MG63 (cell line): ENCODE measurements at places on chromosomes 5 and 9.

DNA sequence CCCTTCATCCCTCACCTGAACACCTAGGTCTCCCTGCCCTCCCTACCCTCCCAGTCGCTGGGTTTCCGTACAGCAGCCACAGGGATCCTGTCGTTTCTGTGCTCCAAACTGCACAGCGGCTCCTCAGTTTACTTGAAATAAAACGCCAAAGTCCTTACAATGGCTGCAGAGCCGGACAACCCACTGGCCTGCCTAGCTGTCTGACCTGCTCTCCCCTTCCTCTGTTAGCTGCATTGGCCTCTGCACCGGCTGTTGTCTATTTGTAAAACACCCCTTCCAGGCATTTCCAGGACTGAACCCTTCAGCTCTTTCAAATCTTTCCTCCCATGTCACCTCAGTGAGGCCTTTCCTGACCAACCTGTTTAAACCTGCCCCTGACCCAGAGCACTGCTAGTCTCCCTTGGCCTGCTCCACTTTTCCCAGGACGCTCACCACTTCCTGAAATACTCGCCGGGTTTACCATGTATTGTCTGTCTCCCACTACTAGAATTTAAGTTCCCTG lies 9.1 kb upstream of the MGAT1 start:
- no peak for DNase-seq

GRCh38 chr9:84323858-84324257 lies 16.7 kb downstream of the SLC28A3 start:
- DNase-seq, result no peak

DNA sequence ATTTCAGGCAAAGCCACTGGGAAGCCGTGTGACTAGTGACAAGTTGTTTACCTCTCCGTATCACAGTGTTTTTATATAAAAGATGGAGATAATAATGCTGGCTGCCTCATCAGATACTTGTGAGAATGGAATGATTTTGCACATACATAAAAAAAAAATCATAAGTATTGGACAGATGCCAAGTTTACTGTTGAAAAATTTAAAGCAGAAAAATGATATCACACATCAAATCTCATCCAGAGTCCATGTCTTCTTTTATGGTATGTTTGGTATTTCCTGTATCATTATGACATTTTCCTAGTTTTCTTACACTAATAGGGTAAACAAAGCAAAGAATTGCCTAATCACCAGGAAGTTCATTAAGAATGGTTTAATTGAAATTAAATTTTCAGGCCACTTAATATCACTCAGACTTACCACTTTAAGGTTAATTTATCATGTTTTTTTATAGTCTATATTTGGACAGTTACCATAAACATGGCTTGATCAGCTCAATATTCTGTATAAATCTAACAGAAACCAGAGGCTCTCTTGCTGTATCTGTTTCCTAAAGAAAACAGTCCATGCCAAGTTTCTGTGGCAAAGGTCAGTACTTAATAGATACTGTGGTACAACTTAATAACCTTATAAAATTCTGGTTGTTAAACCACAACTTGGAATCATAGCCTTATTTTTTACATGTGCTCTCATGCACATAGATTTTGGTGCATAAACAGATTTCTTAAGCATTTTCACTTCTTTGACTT lies 656.5 kb upstream of the RIOK2 start:
- no peak for DNase-seq

GRCh38 chr5:56606192-56606591 lies 209.2 kb upstream of the MAP3K1 start:
- DNase-seq, result no peak

DNA sequence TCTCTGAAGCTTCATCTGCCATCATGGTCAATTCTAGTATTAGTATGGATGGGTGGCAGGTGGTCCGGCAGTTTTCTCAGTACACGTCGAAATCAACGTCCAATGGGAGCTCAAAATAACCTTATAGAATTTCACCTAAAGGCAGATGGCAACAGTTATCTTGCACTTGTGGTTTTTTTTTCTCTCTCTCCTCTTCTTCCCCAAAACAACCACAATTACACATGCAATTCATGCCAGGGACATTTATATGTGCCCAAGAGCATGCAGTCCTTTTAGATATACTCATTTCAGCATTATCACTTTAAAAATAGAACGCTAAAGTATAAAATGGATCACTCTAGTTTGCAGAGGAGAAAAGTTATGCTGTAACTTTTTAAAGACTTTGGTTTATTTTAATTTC lies 1428.9 kb upstream of the WWC1 start:
- no peak for DNase-seq

- DNase-seq, result no peak
Observed at GRCh38 chr9:21852754-21853153, 50.3 kb downstream of the MTAP start.

GRCh38 chr9:5336688-5337087 lies 3.0 kb downstream of the RLN1 start:
- DNase-seq, result no peak

- DNase-seq, result no peak
Observed at GRCh38 chr5:151892393-151892792, 32.3 kb downstream of the GLRA1 start.

DNA sequence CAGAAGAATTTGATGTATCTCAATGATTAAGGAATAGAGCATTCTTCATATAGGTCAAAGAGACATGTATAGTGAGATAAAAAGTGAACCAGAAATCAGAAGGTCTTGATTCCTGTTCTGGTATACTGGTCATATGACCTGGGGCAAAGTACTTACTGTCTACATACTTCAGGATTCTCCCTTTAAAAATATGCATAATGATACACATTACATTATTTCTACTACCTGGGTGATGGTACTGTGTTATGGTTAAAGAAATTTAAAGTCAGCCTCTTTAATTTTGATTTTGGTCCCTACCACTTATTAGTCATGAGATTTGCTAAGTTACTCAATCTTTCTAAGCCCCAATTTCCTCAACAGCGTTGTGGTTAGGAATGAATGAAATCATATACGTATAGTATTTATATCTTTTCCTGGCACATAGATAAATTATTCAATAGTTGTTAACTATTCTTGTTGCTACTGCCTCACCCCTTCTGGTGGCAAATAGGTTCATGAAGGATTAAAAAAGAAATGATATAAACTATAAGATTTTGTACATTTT lies 984.1 kb downstream of the TLE4 start:
- DNase-seq, result no peak

GRCh38 chr9:96859461-96860198 lies 5.3 kb upstream of the ZNF782 start:
- DNase-seq, result peak; percentile 50

GRCh38 chr5:175711472-175712312 lies 53.8 kb downstream of the HRH2 start:
- DNase-seq, result no peak

GRCh38 chr9:114244570-114244969 lies 78.3 kb upstream of the ORM1 start:
- no peak for DNase-seq

DNA sequence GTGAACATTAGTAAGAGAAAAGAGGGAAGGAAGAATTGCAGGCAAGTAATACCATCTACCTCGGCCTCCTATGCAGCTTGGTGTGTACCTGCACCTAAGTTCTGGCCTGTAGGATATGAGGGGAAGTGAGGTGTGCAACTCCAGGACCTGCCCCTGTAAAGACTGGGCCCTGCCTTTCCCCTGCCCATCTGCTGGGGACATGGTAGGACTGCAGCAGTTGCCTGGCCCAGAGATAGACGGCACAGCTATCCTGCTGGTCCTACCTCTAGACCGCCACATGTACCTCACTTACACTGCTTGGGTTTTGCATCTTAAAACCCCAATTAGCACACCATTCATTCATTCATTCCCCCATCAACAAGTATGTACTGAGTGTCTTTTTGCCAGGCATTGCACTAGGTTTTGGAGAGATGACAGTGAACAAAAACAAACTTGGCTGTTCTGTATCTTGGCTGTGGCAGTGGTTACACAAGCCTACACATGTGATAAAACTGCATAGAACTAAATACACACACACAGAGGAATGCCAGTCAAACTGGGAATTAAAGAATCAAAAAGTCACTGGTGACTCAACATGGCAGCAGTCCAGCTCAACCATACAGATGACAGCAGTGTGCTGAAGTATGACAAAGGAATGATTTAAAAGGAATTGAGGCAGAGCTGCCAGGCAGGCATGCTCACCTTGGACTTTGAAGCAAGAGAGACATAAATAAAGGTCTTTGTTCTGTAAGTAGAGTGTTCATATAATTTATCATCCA lies 23.3 kb upstream of the MGAT1 start:
- peak; percentile 77 for DNase-seq

- DNase-seq, result peak; percentile 86
Observed at GRCh38 chr5:98927989-98928872, 576 bp downstream of the CHD1 start.

DNA sequence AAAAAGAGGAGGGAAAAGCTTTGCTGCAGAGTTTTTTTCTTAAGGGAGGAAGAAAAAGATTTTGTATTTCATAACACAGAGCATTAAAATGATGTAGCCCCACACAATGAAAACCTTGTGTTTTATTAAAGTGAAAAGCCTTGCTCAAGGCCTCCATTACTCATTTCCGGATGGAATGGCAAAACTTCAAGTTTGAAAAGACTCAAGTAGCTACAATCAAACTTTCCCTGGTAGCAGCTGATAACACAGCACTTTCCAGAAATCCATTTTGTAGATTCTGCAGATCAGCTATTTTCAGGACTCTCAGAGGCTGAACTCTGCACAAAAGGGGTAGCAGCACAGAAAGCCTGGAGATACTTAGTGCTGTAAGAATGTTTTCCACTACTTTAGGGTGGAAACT lies 374.8 kb downstream of the NFIB start:
- DNase-seq, result peak; percentile 49

DNA sequence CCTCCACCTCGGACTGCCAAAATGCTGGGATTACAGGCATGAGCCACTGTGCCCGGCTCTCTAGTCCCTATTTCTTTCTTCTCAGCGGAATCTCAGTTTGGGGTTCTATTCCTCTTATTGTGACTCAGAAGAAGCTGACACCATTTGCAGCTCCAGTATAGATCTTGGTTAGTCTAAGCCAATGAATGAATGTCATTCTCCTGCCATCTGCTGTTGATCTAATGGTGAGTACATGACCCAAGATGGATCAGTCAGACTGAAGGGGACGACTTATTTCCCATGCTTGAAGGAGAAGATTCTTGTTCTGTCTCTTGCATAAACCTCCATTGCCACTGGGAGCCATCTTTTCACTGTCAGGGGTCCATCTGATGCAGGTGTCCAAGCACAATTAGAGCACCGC lies 76.0 kb upstream of the KLF9 start:
- no peak for DNase-seq

DNA sequence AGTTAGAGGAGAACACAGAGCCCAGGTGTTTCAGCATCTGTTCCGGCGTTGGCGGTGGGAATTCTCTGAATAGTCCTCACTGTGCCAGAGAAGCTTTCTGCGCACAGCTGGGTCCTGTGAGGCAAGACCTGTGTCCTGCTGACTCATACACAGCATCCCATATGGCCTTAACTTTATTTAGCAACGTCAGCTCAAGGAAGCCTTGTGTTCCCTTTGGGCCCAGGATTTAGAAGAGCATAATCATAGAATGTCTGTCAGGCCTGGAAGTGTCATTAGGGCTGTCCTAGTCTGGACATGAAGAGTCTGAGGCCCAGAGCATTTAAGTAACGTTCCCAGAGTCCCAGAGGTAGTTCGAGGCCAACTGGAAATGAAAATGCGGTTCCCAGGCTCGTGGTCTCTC lies 188.6 kb upstream of the DMRT1 start:
- DNase-seq, result no peak

DNA sequence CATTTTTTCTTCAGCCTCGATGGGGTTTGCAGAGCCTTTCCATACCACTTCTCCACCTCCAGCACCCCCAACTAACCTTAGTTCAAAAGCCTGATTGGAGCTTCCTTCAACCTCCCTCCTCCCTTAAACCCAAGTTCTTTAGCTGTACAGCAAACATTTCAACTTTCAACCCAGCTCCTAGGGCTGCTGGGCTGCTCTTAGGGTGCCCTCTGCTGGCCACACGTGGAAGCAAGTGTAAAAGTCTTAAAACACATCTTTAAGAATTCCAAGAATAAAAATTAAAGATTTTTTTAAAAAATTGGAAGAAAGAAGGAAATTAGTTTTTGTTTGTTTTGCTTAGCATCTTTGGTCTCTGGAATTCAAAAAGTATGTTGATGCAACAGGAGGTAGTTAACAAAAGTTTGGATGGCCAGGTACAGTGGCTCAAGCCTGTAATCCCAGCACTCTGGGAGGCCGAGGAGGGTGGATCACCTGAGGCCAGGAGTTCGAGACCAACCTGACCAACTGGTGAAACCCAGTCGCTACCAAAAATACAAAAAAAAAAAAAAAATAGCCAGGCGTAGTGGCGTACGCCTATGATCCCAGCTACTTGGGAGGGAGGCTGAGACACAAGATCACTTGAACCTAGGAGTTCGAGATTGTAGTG lies 15.5 kb upstream of the HSD17B3 start:
- peak; percentile 23 for DNase-seq

- no peak for DNase-seq
Observed at GRCh38 chr5:92713335-92713743, 867.7 kb downstream of the NR2F1-AS1 start.

GRCh38 chr5:137752905-137753690 lies 1.1 kb downstream of the HNRNPA0 start:
- DNase-seq, result peak; percentile 35

- no peak for DNase-seq
Observed at GRCh38 chr9:87180361-87180760, 233.1 kb upstream of the GAS1 start.

GRCh38 chr9:9912459-9912858 lies 700.3 kb downstream of the PTPRD start:
- DNase-seq, result no peak

GRCh38 chr9:16996901-16997491 lies 126.5 kb upstream of the BNC2 start:
- no peak for DNase-seq

GRCh38 chr5:155935723-155936122 lies 391.2 kb upstream of the SGCD start:
- no peak for DNase-seq

- no peak for DNase-seq
Observed at GRCh38 chr9:37528652-37529471, 43.1 kb downstream of the POLR1E start.

DNA sequence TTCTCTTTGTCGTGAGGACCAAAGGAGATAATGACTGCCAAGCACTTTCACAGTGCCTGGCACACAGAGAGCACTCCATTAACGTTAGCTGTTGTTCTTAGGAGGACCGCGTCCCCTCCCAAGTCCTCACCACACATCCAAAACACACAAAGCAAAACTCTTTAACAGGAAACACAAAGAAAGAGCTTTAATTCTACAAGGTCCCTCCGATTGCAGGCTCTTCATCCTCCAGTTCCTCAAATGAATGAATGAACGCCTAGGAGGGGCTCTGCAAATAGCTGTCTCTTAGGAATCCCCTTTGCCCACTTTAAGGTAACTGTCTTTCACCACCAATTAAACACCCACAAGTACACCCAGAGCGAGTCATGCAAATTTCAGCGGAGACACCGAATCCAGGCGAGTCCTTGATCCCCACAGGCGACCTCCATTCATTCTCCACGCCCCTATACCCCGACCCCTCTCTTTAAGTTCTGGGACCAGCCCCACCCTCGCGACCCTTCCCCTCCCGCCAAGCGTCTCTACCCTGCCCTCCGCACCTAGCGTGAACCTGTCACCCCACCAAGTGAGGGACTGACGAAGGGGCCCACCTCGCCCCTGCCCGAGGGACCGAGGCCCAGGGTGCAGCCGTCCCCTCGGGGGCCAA lies 644 bp downstream of the TSC1 start:
- no peak for DNase-seq

- no peak for DNase-seq
Observed at GRCh38 chr9:111099199-111100008, 61.1 kb upstream of the LPAR1 start.
